ENCODE measurements at places on chromosomes 2 and 18.

GRCh38 chr18:77208964-77209363 lies 40.7 kb upstream of the GALR1 start:
- no peak for DNase-seq

GRCh38 chr2:33323957-33324356 lies 152.5 kb upstream of the RASGRP3 start:
- no peak for DNase-seq

- DNase-seq, result no peak
These were observed 186.7 kb upstream of the SIX2 start for GRCh38 chr2:45195916-45196315.

GRCh38 chr18:48892146-48892855 lies 58.5 kb downstream of the SMAD7 start:
- DNase-seq, result no peak

DNA sequence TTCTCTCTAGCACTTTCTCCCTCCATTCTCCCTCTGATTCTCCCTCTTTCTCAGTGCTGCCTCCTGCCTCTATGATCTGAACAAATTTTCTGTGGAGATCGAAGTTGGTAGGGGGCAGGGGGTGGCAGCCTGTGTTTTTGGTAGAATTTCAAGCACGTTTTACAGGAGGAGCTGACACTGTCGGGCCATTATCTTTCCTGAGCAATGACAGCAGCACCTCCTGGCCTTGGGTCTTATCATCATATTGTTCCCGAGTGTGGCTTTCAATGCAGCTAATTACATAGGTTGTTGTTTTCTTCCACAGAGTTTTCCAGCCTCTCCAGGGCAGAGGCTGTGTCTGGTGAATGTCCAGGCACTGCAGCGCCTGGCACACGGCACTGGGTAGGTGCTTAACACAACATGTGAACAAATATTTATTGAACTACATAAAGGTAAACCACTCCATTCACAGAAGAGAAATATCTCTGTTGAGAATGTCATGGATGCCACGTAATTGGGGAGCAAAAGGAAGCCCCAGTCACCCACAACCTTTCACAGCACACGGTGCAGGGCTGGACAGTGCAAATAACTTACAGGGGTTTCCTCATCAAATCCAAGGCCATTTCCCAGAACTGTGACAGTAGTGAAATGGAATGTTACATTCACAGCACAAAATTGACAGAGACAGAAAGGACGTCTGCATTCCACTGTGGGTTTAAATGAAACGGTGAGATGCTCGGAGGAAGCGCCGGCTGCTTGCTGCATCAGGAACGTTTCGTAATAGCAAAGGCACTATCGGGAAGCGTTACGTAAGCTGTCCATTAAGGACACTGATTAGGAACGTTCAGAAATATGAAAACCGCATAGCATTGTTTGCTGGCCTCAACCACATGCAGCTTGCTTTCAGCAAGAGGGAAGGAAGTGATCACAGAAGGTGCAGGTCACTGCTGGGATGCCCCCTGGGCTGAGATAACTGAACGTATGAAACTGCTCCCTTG lies 6.5 kb upstream of the KCNG2 start:
- no peak for DNase-seq

- DNase-seq, result no peak
These were observed 7.2 kb downstream of the BMP10 start for GRCh38 chr2:68863996-68864395.

DNA sequence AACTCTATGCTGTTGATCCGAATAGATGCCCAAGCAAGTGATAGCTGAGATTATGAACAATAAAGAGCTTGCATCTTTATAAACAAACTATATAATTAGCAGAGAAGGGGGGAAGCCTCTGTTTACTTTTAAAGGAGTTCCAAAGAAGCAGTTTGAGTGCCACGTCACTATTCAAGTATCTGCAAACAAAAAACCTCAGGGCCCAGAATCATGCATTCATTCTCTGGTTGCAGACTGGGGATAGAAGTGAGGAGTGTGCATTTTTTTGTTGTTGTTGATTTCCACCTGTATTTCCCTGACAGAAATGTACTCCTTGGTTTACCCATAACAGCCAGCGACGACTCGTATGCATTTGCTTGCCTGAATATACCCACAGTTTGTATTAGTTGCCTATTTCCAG lies 264.3 kb downstream of the PTGR3 start:
- DNase-seq, result no peak

GRCh38 chr2:184326066-184326465 lies 272.3 kb upstream of the ZNF804A start:
- DNase-seq, result no peak

DNA sequence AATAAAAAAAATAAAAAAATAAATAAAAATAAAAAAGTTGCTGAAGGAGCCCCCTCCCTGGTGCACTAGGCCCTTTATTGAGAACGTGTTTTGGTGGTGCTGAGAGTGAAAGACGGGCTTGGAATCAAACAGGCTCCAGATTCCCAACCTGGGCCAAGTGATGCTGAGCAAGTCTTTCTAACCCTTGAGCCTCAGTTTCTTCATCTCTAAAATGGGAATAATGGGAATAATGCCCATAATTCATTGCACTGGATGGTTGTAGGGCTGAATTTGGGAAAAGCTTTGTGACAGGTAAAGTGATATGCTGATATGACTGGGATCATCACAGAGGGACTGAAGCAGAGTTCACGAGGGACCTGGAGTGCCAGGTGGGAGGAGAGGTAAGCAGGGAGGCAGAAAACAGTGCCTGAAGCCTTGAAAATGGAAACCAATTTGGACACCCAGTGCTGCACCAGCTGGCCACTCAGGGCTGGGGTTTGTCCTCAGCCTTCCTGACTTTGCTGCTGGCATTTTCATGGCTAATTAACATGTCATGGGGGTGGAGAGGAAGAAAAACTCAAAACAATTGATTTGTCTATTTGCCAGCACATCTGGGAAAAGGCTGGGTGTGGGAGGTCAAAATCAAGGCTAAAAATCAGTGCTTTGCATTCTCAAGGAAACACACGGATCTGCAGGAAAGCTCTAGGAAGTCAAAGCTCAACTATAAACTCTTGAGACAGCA lies 241.3 kb downstream of the LOXHD1 start:
- no peak for DNase-seq

GRCh38 chr18:78622251-78622906 lies 357.2 kb upstream of the SALL3 start:
- DNase-seq, result no peak

Measured in stimulated activated CD8-positive, alpha-beta memory T cell treated with anti-CD3 and anti-CD28 coated beads, Interleukin-4, amount 100 ng/mL, for 4 hours (primary cell).